ENCODE measurements at places on chromosomes 12 and 14. TPM values are rescaled to one million over a fixed set of nuclear protein-coding genes. Genes with fewer than 3 reads are reported as not detected.

- DNase-seq, result no peak
These were observed 16.5 kb downstream of the BDKRB2 start for GRCh38 chr14:96221109-96221650.

GRCh38 chr14:80560800-80561657 lies 349.7 kb upstream of the DIO2 start:
- no peak for DNase-seq

DNA sequence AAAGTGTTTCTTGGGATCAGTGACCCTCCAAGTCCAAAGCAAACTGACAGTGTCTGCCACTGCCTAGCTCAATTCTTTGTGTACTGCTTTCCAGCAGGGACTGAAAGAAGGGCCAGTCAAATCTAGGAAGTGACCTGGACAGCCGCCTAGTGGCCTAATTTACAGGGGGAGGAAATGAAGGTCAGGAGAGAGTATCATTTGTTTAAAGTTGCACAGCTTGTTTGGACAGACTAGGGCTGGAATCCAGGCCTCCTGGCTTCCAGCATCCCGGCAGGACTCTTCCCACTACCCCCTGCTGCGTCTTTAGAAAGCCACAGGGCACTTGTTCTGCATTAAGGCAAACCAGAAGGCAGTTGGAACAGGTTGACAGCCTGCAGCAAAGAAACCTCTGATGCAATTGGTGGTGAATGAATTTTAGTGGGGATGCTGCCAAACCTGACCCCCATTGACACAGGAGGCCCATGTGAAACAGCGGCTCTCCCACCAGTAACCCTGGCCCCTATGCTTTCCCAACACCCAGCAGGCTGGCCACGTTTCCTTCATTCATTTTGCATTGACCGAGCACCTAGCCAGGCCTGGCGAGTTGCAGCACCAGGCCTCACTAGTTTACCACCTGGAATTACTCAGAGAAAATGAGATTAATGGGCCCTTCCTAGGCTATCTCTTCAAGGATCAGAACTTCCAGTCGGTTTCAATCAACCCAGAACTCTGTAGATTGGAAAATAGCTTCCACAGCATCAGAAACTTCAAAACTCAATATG lies 28.2 kb downstream of the GALNT16 start:
- DNase-seq, result peak; percentile 49

DNA sequence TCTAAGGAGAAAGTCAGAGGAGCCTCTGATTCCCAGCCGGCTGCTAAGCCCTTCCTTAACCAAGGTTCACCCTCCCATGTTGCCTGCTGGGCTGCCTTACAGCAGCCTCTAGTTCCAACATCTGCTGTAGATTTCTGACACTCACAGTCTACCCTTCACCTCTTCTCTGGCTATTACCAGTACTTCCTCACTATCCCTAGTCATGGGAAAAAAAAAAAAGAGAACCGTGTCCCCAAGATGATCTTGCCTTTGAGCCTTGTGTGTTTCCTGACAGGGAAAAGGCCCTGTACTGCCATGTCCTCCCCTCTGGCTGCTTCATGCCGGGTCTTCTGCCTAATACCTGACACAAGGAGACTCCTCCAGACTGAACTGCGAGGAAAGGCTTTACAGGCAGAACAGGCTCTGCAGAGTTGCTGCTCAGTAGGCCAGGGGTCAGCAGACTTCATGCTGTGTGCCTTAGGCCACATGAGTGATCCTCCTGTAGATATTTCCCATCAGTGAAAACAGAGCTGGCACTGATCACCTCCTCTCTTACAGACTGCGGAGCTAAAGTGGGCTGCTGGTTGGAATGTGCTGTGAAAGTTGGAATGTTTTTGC lies 46.8 kb downstream of the PRKCH start:
- DNase-seq, result peak; percentile 41

DNA sequence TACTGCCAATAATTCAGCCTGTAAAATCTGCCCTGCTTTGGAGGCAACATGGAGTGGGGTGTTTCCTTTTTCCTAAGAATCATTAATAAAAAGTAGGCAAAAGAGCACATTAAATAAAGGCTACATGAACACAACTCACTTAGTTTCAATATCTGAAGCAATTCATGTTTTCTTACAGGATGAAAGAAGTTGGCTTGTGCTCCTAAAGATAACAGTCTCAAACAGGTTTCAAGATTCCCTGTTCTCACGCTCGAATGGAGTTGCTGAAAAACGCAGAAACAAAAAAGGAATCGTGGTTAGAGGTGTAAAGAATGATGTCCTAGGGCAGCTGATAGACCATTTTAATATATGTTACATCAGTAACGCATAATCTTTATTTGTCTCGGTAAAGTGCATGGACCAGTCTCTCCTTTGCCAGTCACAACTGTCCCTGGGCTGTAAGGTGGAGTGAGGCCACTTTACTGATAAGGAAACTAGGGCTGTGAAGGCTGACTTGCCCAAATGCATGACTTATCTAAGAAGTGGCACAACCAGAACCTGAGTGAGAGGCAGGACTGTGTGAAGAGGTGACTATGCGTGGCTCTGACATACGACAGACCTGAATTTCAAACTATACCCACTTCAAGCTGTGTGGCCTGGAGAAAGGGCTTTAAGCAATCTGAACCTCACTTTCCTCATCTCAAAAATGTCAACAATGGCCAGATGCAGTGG lies 12.6 kb downstream of the GIT2 start:
- peak; percentile 33 for DNase-seq

MYF6 gene
- not detected for polyA plus RNA-seq

GRCh38 chr12:69055280-69055679 lies 122.3 kb upstream of the CPM start:
- no peak for DNase-seq

DNA sequence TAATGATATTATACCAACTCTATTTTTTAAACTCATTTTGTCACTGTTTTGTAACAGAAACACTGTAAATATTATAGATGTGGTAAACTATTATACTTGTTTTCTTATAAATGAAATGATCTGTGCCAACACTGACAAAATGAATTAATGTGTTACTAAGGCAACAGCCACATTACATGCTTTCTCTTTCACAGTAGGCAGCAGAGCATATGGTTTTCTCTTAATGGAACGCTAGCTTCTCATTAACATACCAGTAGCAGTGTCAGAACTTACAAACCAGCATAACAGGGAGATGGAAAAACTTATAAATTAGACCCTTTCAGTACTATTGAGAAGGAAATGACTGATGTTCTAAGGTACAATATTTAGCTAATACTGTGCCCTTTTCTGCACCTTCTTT lies 398.8 kb downstream of the PRKD1 start:
- no peak for DNase-seq

- no peak for DNase-seq
These were observed 19.9 kb downstream of the RIC8B start for GRCh38 chr12:106794369-106794768.

DNA sequence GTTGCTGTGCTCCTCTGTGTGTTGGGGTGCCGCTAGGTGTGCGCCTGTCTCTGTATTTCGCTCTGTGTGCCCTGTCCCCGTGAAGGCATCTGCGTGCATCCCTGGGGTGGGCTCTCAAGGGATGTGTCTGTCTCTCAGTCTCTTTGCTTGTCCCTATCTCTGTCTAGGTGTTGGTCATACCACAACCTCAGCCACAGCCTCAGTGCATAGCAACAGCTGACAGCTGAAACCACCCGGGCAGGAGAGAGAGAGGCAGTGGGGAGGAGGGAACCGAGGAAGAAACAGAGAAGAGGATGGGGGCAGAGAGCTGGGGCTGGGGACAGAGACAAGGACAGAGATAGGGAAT lies 953 bp upstream of the NXPH4 start:
- DNase-seq, result no peak

PIANP gene
- 0.50 TPM for polyA plus RNA-seq

GRCh38 chr12:47777741-47778558 lies 4.9 kb downstream of the SLC48A1 start:
- no peak for DNase-seq

DNA sequence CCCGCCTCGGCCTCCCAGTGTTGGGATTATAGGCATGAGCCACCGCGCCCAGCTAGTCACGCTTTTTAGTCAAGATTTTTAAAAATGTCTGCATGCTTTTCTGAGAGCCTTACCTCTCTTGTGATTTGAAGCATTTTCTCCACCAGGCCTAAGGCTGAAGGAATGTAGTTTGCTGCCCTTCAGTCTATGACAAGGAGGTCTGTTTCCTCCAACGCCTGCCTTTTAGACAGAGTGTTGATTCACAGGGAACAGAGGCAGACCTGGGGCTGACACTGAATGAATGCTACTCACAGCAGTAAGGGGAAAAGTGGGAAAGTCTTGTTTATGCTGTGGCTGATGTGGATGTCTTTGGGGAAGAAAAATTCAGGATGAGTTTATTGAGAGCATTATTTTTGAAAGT lies 27.2 kb upstream of the MDM2 start:
- DNase-seq, result no peak

NPFF gene
- not detected for polyA plus RNA-seq

DNA sequence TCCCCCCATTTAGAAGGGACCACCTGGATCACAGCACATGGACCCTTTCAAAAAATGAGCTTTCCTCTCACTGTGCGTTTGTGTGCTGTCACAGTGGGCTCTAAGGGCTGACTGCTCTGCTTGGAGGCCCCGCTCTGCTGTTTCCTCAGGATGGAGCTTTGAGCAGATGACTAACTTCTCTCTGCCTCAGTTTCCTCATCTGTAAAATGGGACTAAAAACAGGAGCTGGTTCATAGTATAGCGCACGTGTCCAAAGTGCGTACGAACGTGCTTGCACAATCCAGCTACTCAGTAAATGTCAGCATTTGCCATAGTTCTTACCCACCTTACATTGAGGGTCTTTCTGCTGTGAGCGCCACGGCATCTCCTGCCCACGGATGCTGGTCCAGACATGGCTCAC lies 12.7 kb upstream of the DNAH10 start:
- DNase-seq, result no peak

GRCh38 chr14:36659010-36659821 lies 2.4 kb upstream of the PAX9 start:
- no peak for DNase-seq

DNA sequence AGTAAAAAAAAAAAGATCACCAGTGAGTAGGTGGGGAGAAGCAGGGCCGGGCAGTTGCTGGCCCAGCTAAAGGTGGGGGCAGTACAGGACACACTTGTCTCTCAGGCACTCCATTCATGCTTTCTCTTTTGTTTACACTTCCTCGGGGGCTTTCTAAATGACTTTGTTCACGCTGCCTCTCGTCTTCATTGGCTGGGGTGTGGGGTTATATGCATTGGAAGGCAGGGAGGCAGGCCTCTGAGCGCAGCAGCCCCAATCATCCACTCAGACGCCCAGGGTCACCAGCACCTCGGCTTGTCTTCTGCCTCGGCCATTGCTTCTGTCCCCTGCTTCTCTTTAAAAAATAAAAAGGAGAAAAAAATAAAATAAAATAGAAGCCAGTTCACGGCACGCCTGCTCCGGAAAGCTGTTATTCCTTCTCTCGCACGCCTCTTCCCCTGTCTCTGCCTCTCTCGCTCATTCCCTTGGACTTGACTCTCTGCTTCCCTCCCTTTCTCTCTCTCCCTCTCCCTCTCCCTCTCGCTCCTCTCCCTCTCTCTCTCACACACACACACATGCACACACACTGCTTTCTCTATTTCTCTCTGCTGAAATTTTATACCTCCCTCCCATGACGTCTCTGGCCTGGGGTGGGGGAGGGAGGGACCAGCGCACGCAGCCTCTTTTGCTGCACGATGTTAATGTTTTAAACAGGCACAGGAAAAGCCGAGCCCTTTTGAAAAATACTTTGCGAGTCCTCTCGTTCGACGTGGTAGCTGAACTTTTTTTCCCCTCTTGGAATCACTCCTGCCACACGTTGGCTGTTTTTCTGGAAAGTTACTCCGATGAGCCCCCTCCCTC lies at the start of gene TGFB3:
TGFB3 (minus strand) TSS at position 570 of the 840 bp plus-strand sequence. CDS start 1,102 bp downstream, outside the sequence.
- peak; percentile 95 for DNase-seq

DCN gene
- polyA plus RNA-seq, result 145 TPM

DNA sequence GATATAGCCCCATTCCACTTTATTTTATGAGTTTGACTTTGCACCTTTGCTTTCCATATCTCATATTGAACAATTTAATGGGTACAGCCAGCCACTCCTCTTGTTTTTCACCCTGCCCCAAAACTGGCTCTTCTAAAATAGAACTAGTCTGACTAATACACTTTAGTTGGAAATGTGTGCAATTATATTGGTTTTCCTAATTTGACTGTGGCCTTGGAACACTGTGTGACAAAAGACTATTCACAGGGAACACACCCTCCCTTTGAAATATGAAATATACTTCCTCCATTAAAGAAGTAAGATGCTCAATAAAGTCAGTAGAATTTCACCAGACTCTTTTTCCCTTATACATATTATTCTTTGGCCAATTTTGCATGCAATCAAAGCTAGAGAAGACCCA lies 218.6 kb upstream of the DCN start:
- DNase-seq, result no peak

MORN3 gene
- polyA plus RNA-seq, result 0.46 TPM

DNA sequence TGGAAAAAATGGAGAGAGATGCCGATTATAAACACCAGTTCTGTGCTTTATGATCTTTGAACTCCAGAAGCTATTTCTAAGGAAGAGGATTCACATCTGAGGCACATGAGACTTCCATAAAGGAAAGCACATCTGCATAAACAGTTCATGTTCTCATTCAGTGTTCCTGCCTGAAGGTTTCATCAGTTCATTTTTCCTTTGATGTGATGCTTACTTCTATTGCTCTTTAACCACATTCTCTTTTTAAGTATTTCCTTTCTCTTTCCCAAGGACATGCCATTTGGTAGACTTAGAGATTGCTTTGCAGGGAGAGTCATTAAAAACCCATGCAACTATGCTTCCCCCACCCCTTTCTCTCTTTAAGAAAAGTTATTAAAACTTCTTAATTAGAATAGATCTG lies 387.0 kb upstream of the FLRT2 start:
- DNase-seq, result no peak

Data from stomach (tissue), 19 donors.